Hematopoietic multipotent progenitor cell treated with erythropoietin and hydrocortisone succinate and interleukin-3 and kit ligand, for 17 days (in vitro differentiated cells): ENCODE measurements at places on chromosomes 12 and 14.

GRCh38 chr12:23662966-23663365 lies 286.5 kb downstream of the SOX5 start:
- no peak for DNase-seq

GRCh38 chr12:97075161-97075933 lies 168.3 kb downstream of the NEDD1 start:
- no peak for DNase-seq

DNA sequence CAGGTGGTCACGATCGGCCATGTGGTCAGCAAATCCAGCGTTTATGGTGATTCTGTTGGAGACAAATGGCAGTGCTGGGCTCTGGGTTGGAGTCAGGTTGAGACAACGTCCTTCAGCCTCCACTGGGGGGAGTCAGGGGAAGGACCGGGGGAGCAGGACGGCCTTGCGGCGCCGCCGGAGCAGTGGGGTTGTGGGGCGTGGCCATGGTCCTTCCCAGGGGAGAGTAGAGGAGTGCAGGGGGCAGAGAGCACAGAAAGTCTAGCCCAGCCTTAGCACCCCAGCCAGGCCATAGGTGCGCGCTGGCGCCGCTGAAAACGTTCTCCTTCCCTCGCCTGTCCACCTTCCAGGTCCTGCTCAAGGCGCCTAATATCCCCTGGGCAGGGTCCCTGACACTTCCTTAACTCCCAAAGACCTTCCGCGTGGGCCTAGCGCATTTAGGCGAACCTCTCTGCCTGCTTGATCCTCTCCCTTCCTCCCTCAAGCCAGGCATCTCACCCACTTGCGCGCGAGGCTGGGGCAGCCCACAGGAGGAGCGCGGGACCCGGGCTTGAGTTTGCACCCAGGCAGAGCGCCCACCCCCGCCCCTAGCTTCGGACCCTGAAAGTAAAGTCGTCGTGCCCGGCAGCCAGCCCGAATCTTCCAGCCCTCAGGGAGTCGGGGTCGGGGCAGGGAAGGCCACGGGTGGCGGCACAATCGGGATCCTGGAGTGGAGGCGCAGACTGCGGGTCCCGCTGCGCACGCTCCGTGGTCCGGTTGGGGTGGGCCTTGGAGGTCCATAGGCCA lies 3.1 kb upstream of the KIF26A start:
- DNase-seq = no peak

DNA sequence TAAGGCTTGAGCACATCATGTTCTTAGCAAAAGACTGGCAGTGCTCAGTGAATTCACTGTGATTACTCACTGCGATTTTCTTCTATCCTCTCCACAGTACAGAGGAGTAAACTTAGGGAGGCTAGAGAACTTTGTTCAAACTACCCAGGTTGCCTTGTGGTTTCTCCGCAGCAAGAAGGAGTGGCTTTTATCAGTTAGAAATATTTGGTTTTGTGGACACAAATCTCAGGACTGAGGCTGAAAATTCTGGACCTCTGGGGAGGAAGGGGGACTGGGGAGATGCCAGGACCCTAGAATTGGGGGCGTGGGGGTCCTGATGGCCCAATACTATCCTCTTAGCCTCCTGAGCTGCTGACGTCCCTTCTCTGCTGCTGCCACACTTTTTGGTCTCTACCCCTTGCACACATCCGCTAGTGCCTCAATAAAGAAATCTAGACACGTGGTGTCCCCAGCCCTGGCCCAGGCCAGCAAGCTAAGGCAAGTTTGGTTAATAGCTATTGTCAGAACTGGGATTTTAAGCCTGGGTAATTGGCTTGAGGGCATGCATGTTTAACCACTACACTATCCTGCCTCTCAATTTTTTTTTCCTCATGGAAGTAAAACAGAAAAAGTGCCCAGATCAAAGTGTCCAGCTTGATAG lies 842 bp downstream of the OAS2 start:
- no peak for DNase-seq

GRCh38 chr12:109124878-109125648 lies 8.7 kb downstream of the ACACB start:
- DNase-seq = no peak

DNA sequence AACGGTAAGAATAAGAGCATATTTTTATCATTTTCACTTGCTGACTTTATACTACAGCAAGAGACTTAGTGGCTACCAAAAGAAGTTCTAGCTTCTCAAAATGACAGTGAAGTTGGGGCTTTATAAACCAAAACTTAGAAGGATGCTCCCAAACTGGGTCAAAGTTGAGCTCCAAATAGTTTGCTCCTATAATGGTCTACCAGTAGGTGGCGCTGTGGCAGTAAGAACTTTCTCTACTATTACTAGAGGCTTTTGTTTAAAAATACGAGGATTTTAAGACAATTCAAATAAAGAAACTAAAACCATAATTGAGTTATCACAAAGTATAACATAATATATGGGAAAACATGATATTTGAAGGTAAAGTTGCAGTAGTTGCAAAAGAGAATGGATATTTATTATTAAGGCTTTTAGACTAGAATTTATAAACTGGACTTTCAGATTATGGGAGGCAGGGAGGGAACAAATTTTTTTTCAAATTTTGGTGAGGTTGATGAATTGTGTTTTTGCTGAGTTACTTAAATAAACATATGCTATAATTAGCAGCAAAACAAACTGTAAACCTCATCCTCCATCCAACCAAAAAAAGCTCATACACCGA lies 75.0 kb downstream of the TGFB3 start:
- peak; percentile 78 for DNase-seq

- no peak for DNase-seq
These were observed 11.3 kb downstream of the C14orf132 start for GRCh38 chr14:96050482-96050881.

- DNase-seq = no peak
These were observed 29.0 kb upstream of the TESC start for GRCh38 chr12:117127933-117128823.

- no peak for DNase-seq
These were observed 120.1 kb downstream of the RALGAPA1 start for GRCh38 chr14:35689000-35689460.

DNA sequence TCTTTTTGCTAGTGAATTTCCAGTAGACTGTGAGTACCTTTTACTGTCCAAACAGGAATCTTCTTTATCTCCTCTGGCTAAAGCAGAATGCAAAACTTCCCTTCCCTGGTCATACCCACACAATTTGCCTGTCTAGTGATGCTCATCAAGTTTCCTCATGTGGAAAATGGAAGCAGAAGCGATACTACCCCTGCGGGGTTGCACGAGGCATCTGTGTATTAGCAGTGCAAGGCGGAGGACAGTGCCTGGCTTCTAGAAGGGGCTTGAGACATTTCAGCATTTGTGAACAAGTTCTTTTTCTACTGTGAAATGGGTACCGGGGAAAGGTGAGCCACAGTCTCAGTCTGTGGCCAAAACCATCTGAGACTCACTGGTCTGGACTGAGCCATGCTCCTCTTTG lies 340.9 kb downstream of the AACS start:
- no peak for DNase-seq

DNA sequence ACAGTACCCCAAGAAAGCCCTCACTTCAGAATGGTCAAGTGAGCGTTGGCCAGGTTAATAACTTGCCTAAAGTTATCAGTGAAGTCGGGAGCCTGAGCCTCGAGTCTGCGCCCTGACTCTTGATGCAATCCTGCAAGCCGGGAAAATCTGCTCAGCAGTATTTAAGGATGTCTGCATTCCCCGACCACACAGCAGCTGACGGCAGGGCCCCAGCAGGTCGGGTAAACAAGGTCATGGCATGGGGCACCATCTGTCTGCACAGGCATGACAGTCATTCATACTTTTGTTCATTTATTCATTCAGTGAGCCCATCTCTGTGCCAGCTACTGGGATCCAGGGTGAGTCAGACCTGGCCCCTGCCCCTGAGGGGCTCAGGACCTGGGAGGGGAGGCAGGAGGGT lies 11.1 kb downstream of the ABCB9 start:
- no peak for DNase-seq
